ENCODE measurements at places on chromosomes 11 and 22.

GRCh38 chr11:133988686-133989410 lies 32.1 kb upstream of the IGSF9B start:
- DNase-seq = no peak

DNA sequence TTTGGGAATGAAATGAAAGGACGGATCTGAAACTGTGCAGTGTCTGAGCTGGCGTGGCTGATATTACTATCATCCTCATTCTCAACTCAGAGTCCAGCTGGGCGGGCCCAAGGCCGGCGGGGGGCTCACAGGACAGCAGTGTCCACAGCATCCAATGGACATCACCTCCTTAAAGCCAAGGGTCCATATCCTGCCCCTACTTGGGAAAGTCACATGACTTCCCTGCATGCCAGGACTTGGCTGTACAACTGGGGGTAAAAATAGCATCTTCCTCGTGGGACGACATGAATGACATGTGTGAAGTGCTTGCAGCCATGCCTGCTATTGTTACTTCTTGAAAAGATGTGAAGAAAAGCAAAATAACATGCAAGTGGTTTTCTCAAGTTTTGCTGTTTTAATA lies 82.3 kb downstream of the TRMU start:
- no peak for DNase-seq

DNA sequence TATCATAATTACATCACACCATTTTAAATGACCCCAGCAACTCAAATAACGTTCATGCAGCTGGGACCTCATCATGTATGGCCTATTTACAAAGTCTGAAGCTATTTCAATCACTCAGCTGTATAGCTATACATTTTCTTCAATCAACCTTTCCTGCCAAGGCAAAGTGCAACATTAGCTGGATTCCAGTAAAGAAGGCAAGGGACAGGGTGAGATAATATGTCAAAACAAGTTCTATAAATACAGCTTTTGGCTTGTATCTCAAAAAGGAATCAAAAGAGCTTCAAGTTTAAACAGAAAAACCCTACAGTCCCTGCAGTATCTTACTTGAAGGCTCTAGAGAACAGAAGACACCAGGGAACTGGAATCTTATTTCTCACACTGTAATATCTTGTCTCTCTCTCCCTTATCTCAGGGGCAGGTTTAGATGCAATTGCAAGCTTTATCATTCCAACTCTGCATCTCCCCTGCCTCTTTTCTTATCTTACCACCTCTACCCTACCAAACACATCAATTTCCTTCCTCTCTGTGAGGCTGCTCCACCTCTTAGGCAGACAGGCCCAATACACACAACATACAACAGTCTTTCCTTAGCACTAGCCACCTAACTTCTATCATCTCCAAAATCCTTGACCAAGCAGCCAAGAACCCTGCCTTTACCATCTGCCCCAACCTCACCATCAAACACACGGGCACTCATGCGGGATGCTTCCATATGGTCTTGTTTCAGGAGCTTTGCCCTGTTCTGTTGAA lies 34.5 kb downstream of the CELF1 start:
- no peak for DNase-seq

GRCh38 chr11:15835788-15836411 lies 520.4 kb downstream of the SOX6 start:
- no peak for DNase-seq

- DNase-seq = no peak
Measured at GRCh38 chr11:67372993-67373647, at the start of gene CLCF1. Gene CLCF1 (minus strand): TSS chr11:67373598. CDS start chr11:67373539, 59 bp downstream.

GRCh38 chr22:37684803-37685615 lies 1.1 kb upstream of the NOL12 start:
- no peak for DNase-seq

DNA sequence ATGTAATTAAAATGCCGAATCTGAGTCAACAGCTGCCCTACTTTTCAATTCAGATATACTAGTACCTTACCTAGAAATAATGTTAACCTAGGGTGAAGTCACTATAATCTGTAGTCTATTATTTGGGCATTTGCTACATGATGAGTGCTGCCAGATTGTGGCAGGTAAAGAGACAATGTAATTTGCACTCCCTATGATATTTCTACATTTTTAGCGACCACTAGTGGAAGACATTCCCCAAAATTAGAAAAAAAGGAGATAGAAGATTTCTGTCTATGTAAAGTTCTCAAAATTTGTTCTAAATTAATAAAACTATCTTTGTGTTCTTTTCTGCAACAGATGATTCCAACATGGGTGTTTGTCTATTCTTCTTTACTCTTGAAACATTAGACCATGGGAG lies 14.1 kb downstream of the MS4A1 start:
- DNase-seq = no peak

DNA sequence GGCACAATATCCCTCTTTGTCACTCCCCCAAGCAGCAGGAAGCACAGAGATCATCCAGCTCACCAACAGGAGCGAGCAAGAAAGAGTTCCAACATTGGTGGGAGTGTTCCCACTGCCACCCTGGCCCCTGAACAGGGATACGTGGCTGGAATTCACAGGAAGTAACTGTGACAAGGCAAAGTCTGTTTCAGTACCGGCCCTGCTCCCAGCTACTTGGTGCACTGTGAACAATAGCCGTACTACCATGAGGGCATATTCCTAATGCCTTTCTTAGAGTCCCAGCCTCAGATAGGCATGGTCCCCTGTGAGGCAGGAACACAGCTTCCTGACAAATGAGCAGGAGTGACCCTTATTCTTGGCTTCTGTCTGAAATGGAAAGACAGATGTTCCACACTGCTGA lies 1.8 kb upstream of the SLC37A2 start:
- no peak for DNase-seq

GRCh38 chr11:133724116-133724515 lies 121.2 kb downstream of the SPATA19 start:
- no peak for DNase-seq

GRCh38 chr22:19803736-19804267 lies 43.2 kb downstream of the TBX1 start:
- no peak for DNase-seq

GRCh38 chr11:106156290-106156937 lies 79.0 kb downstream of the AASDHPPT start:
- no peak for DNase-seq

- no peak for DNase-seq
Measured at GRCh38 chr11:47329987-47330931, 22.2 kb downstream of the MYBPC3 start.

DNA sequence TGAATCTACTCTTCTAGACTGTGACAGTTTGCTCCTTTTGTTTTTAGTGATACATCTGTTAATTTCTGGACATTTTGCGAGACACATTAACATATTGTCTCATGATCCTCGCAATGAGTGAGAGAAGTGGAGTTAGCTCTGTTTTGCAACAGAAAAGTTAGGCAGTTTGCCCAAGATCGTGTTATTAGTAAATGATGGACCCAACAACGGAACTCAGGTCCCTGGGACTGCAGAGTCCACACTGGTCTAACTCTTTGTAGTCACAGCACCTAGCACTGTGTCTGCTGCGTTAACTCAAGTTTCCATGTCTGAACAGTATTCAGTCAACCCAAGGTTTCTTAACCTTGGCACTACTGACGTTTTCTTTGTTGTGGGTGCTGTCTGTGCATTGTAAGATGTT lies 3.2 kb downstream of the DEPDC7 start:
- no peak for DNase-seq

DNA sequence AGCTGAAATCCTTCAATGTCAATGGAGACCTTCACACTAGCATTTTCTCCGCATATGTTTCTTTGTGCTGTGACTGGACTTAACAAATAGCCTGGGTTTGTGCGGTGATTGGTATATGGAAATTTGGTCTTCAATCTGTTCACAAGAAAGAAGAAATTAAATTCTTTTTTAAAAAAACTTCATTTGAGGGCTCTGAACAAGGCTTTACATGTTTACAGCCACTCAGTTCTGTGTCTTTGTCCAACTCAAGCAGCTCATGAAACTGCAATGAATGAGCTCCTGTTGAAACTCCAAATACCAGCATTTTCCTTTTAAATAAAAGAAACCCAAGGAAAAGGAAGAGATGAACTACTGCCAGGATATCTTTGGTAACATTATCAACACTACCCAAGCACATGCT lies 57.3 kb downstream of the PIK3C2A start:
- no peak for DNase-seq

GRCh38 chr22:49561338-49561737 lies 266.3 kb downstream of the BRD1 start:
- no peak for DNase-seq

DNA sequence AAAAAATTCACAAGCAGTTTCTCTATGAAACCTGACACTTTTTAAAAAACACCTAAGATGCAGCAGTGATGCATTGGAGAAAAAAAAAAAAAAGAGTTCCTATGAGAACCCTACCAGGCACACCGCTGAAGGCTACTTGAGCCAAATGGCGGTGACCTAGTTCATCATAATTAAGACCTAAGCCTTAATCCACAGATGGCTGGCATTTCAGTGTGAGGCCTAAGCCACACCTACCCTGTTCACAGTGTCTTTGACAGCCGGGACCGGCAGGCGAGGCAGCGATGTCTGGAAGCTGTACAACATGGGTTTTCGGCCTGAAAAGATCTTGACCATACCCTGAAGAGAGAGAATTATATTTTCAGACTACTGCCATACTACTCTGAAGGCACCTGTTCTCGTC lies 38.0 kb downstream of the CPT1A start:
- DNase-seq = no peak

Measured in effector memory CD8-positive, alpha-beta T cell (primary cell).